ENCODE measurements at places on chromosomes 1 and 21. TPM values are rescaled to one million over a fixed set of nuclear protein-coding genes. Genes with fewer than 3 reads are reported as not detected.

The DAB1 gene
- total RNA-seq, result 1.2 TPM

The C1orf87 gene
- total RNA-seq, result 12.6 TPM

The FOXD3 gene
- 3.5 TPM for total RNA-seq

The TDRD5 gene
- total RNA-seq, result 26.1 TPM

The HAPLN2 gene
- total RNA-seq, result 5.5 TPM

The KRTAP13-4 gene
- total RNA-seq, result not detected

The HES3 gene
- not detected for total RNA-seq

The TOMM40L gene
- total RNA-seq, result 6.0 TPM

The USP48 gene
- 63.0 TPM for total RNA-seq

The COL6A2 gene
- 192 TPM for total RNA-seq

The ISG20L2 gene
- 60.9 TPM for total RNA-seq

The C8B gene
- total RNA-seq, result 0.39 TPM

The S1PR1 gene
- total RNA-seq, result 11.5 TPM

The KLHDC7A gene
- total RNA-seq, result 0.08 TPM

The SPRR5 gene
- total RNA-seq, result not detected

The GJB3 gene
- total RNA-seq, result 0.50 TPM

The GLMN gene
- 12.8 TPM for total RNA-seq

The ADGRL2 gene
- 25.2 TPM for total RNA-seq

The PRELP gene
- 9.6 TPM for total RNA-seq

The ZNF648 gene
- total RNA-seq, result 5.0 TPM

The MRPL37 gene
- 89.1 TPM for total RNA-seq

DNA sequence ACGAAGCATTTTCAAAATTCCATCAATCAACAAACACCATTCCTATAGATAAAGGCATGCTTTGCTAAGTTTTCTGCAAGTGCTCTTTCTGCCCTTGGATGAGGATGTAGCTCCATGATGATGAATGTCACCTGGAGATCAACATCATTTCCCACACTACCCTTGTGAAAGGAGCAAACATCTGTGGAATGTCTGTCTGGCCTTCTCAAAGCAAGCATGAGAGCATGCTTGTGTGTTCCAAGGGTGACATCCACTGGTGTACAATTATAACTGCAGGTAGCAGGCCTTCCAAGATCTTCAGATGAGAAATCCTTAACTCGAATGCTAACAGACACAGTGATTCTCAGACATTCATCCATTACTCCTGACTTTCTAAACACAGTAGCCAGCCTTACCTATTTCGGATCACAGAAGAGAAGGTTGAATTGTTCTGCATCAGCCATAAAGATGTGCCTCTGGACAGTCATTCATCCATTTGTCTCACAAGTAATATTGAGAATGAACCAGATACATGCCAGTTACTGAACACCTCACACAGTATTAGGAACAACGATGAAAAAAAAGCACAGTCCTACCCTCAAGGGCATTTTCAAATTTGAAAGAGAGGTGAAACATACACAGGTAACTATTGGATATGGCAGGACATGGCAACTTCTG, 162.4 kb downstream of the TPR start:
- DNase-seq, result peak; percentile 55

DNA sequence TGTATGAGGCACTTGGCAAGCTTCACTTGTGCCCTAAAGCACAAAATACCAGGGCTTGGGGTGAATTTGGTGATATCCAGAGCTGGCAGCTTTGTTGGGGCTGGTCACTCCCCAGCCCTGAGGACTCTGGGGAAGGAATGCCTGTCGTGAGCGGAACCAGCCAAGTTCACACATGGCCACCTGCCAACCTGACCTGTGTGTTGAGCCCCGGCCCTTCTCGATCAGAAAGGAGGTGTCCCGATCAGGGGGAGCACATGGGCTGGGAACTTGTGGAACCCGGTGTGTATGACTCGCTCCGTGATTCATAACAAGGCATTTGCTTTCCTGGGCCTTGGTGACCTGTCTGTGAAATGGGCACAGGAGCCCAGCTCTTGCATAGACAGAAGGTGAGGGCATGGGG, 43.1 kb downstream of the AGPAT3 start:
- no peak for DNase-seq

DNA sequence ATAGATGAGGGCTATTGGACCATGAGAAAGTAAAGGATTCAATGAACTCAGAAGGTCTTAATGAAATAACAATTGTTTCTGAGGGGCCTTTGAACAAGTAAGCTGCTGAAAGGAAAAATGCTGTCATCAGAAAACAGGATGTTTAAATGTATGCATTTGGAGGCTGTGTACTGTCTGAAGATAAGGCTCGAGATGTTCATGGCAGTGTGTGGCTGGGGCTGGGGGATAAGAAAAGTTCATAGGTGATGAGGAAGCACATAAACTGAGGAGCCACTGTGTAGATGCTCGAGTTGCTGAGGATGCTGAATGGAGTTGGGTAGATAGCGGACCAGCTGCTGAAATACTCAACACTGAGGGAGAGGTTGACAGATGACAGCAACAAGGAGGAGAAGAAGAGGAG, 17.8 kb downstream of the THEM4 start:
- no peak for DNase-seq

GRCh38 chr1:150144606-150145005, 5.1 kb upstream of the PLEKHO1 start:
- DNase-seq, result no peak

DNA sequence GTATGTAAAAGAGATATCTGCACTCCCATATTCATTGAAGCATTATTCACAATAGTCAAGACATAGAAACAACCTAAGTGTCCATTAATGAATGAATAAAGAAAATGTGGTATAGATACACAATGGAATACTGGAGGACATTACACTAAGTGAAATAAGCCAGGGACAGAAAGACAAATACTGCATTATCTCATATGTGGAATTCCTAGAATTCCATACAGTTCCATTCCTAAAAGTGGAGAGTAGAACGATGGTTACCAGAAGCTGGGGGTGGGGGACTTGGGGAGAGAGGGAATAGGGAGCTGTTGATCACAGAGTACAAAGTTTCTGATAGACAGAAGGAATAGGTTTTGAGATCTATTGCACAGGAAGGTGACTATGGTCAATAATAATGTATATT, 7.4 kb downstream of the TMED5 start:
- DNase-seq, result no peak

GRCh38 chr1:14094611-14095400, 394.8 kb downstream of the PRDM2 start:
- DNase-seq, result no peak

- no peak for DNase-seq
Observed at GRCh38 chr21:36499578-36500471, 19.9 kb upstream of the CLDN14 start.

- no peak for DNase-seq
Observed at GRCh38 chr1:66850989-66851388, 49.9 kb upstream of the INSL5 start.

DNA sequence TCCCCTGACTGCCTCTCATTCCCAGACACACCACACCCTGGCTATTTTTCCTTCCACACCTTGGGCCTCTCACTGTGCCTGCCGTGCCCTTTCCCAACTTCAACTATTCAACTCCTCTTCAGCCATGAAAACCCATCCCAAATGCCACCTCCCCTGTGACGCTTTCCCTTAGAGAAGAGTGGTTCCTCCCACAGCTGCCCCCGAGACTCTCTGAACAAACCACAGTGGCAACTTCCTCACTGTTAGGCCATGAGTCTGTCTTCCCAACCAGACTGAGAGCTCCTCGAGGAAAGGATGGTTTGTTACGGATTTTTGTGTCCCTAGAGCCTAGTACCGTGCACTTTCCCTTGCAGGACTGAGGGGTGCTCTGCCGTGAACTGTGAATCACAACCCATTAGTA, 59.2 kb downstream of the LRRN2 start:
- no peak for DNase-seq

DNA sequence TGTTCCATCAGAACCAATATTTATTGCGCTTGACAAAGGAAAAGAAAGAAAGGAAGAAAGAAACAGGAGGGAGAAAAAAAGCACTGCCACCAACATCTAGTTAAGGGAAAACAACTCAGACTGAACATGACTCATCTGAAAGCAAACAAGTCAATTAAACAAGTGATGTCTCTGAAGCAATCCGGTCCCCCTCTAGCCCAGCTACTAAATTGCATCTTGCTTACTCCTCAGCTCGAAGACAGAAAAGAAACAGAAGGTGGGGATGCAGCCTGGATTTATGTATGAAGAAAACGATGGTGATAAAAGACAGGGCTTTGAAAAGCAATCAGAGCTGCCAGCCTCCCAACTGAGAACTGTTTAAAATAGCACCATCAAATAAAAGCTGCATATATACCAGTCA, 188.2 kb downstream of the OMA1 start:
- DNase-seq, result no peak

GRCh38 chr1:240385985-240386978, 225.7 kb downstream of the GREM2 start:
- no peak for DNase-seq

- DNase-seq, result no peak
Observed at GRCh38 chr1:96387785-96388184, 333.8 kb upstream of the PTBP2 start.

- peak; percentile 79 for DNase-seq
Observed at GRCh38 chr21:45478115-45478801, 64.0 kb downstream of the SLC19A1 start.

- no peak for DNase-seq
Observed at GRCh38 chr1:205782627-205783432, 7.5 kb upstream of the RAB29 start.

- DNase-seq, result peak; percentile 86
Observed at GRCh38 chr1:110312188-110313121, 26.7 kb upstream of the RBM15 start.

- no peak for DNase-seq
Observed at GRCh38 chr1:86828024-86828423, 85.9 kb downstream of the SELENOF start.

DNA sequence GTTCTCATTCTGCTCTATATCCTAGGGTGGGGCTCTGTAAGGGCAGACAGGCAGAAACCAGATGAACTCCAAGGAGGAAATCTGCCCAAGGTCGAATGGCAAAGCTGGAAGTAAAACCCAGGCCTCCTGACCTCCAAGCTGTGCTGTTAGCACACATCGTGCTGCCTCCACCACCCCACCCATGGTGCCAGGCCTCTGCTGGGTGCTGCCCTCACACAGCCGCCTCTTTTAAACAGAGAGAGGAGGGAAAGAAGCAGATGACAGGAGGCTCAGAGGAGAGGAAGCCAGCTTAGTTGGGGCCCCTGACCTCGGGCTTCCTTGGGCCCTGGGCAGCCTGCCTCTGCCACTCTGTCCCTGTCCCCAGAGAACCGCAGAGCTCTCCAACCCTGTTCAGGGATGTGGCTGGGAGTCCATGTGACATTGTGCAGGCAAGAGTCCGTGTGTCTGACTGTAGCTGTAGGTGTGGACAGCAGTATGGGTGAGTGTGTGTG, 1.1 kb downstream of the SYNC start:
- peak; percentile 68 for DNase-seq

GRCh38 chr1:9435854-9436640, 103.2 kb upstream of the SLC25A33 start:
- no peak for DNase-seq

DNA sequence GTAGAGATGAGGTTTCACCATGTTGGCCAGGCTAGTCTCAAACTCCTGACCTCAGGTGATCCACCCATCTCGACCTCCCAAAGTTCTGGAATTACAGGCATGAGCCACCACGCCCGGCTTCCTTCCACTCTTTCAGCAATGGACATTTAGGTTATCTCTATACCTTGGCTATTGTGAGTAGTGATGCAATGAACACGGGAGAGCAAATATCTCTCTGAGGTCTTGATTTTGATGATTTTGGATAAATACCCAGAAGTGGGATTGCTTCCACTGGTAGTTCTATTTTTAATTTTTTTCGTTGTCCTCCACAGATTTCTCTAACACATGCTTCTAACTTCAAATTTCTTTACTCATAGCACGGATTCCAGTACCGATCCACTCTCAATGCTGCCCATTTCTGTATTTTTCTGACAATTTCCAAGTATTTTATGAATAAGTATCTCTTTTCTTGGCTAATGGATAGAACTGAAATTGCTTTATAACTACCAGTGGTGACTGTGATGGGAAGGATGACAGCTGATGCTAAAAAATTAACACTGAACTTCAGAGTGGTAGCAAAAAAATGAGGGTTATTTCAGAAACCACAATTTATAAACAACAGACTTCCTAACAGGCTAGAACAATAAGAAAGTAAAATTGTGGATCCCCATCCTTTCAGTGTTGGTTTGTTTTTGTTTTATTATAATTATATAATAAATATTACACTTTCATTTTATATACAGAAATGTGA, 327.5 kb upstream of the RUNX1 start:
- DNase-seq, result no peak

GRCh38 chr1:200409203-200409760, 554 bp downstream of the ZNF281 start:
- peak; percentile 54 for DNase-seq

- no peak for DNase-seq
Observed at GRCh38 chr1:193111641-193112090, 6.5 kb upstream of the GLRX2 start.

GRCh38 chr1:241079047-241079446, 278.0 kb downstream of the RGS7 start:
- DNase-seq, result no peak

- DNase-seq, result no peak
Observed at GRCh38 chr1:198480876-198481275, 59.6 kb downstream of the ATP6V1G3 start.

GRCh38 chr1:25137521-25138395, 94.5 kb downstream of the SYF2 start:
- DNase-seq, result no peak

- no peak for DNase-seq
Observed at GRCh38 chr1:88266051-88266450, 418.0 kb upstream of the PKN2 start.

GRCh38 chr1:6272868-6273267, 12.0 kb upstream of the GPR153 start:
- DNase-seq, result no peak

DNA sequence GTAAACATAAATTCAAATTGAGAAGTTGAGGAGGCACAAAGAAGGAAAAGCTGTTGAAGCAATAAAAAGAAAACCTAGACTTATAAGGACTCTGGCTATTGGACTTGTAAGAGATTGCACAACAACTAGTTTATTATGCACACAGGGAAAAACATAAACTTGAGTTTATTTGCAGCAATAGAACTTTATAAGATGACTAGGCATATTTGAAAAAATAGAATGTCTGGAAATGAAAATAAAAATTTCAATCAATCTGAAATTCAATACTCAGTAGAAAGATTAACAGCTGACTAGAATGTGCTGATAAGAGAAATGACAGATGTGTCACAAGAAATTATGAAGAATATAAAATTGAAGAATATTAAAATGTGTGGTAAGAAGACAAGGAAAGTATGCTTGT, 505.4 kb upstream of the ZP4 start:
- no peak for DNase-seq

- DNase-seq, result no peak
Observed at GRCh38 chr1:213977486-213977842, 10.3 kb upstream of the PROX1 start.

- DNase-seq, result no peak
Observed at GRCh38 chr1:78035121-78035520, 10.6 kb upstream of the GIPC2 start.

DNA sequence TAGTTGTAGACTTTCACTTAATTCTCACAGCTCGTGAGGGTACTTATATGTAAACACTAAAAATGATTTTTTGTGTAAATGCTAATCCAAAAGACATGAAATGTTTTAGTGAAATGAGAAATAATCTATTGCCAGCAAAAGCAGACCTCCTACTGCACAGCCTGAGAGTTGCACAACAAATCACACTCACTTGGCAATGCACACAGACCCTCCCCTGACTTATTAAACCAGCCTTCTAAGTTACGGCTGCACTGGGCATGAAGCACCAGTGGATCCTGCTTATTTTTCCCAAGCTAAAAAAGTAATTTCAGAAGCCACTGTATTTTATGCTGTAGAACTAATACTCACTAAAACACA, 10.3 kb downstream of the ERRFI1 start:
- DNase-seq, result peak; percentile 54

- DNase-seq, result no peak
Observed at GRCh38 chr1:59185163-59185860, 111.6 kb upstream of the FGGY start.
